ENCODE measurements at places on chromosomes 4 and X.

DNA sequence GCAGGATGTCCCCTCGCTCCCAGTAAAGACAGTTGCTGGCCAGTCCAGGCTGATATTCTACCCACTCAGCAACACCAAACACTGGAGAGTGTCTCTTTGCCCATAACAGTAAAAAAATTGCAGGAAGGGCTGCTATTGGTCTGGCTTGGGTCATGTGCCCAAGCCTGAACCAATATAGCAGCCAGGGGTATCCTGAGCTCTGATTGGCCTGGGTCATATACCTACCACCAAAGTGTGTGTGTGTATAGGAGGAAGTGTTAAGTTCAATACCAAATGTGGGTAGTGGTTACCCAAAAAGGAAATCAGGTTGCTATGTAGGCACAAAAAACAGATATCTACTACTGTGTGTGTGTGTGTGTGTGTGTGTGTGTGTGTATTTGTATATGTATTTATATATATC is 373.2 kb downstream of the BCOR start:
- no peak overlapping the region for H3K4me3 ChIP-seq
- H3K36me3 ChIP-seq = no peaks in the 10 kb centered on the region
- peaks cover 53% of the 10 kb centered on the region for H3K27me3 ChIP-seq

DNA sequence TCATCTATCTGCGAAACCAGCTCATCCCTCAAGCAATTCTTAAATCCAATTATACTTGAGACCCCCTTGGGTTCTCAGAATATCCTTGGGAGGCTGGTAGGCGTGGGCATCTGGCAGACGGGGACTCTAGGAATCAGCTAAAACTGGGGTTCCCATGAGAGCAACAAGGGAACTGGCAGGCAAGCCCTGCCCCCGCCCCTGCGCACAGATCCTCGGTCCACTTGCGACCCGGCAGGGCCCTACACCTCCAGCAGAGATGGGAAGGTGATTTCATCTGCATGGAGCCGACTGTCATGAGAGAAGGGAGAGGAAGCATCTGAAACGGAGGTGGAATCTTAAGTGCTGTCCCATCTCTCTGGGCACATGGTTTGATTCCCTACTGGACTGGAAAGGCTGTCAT is 9.9 kb upstream of the C4orf50 start:
- H3K36me3 ChIP-seq = no peaks in the 10 kb centered on the region
- H3K27ac ChIP-seq = no peak overlapping the region
- peaks cover 43% of the 10 kb centered on the region for H3K27me3 ChIP-seq
- DNase-seq = no peak

GRCh38 chr4:143486314-143486713 is 27.2 kb upstream of the SMARCA5 start:
- H3K4me1 ChIP-seq = no peaks in the 10 kb centered on the region

DNA sequence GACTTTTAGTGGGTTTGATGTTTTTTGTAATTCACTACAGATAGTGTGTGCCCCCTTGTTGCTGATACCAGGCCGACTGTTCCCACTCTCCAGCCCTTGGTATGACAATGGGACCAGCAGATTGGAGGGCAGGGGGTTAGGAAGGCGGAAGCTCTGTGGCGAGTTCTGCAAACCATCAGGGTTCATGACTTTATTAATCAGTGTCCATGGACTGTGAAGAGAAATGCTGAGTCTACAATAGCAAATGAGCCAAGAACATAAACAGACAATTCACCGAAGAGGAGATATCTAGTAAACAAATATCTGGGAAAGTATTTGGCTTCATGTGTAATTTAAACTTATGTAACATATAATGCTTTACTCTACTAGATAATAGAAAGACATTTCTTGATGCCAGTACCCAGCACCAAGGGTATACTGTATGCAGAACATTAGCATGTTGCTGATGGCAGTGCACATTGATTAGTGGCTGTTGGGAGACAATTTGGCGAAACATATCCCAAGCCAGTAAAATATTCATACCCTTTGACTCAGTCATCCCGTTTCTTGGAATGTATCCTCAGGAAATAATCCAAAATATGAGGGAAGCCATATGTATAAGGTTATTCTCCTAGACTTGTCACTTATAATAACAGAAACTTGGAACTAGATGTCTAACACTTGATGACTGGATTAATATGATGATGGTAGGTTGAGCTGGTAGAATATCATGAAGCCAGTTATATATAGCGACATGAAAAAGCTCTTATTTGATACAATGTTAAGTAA is 169.4 kb downstream of the PTTG2 start:
- peaks cover 43% of the 10 kb centered on the region for H3K36me3 ChIP-seq
- peaks cover 13% of the 10 kb centered on the region for H3K27me3 ChIP-seq
- H3K4me1 ChIP-seq = peaks cover 68% of the 10 kb centered on the region
- peak overlapping the region; percentile 60 for H3K27ac ChIP-seq
- no peak for DNase-seq

DNA sequence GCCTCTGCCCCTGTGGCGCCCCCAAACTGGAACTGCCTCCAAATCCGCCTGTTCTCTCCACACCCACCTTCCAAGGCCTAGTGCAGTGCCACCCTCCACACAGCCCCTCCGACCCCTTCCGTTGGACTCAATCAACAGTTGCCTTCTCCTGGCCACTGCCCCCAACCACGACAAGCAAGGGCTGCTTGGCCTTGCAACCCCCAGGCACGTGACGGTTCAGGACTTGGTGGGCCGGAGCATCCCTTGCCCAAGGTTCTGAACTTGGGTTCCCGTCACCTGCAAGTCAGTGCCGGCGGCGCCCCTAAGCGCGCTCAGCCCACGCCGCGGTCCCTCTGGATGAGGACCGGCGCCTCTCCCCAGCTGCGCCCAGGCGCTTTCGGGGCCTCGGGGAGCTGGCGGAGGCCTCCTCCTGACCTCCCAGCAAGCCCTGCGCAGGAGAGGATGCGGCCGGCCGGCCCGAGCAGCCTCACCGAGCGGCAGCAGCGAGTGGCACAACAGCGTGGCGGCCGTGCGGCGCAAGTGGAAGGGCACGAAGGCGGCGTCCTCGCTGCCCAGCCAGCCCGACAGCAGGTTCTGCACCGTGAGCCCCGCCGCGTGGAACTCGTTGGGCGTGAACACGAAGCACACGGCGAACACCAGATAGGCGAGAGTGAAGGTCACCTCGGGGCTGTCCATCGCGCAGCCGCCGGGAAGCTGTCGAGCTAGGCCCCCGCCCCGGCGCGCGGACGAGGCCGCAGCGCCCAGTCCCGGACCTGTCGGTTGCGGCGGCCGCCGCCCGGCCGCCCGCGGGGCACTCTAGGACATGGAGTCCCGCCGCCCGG is 750 bp downstream of the TMEM129 start:
- DNase-seq = peak; percentile 68
- peak overlapping the region; percentile 91 for H3K27ac ChIP-seq

- H3K27me3 ChIP-seq = peaks cover 10% of the 10 kb centered on the region
- no peak overlapping the region for H3K27ac ChIP-seq
- H3K4me3 ChIP-seq = no peak overlapping the region
- DNase-seq = no peak
- H3K36me3 ChIP-seq = no peaks in the 10 kb centered on the region
These were observed 22.2 kb downstream of the BTC start for GRCh38 chr4:74772106-74772505.

- peaks cover 47% of the 10 kb centered on the region for H3K4me1 ChIP-seq
- H3K4me3 ChIP-seq = no peak overlapping the region
These were observed 1.5 kb upstream of the SCARB2 start for GRCh38 chr4:76215077-76215476.

DNA sequence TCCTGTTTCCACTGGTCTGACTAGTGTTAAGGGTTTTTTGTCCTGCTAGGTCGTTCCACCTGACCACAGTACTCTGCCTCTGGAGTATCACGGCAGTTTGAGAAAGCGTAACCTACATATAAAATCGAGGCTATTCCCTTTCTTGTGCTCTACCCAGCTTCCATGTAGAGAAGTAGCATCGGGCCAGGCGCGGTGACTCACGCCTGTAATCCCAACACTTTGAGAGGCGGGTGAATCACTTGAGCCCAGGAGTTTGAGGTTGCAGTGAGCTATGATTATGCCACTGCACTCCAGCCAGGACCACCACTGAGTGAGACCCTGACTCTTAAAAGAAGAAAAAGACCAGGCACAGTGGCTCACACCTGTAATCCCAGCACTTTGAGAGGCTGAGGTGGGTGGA is 7.5 kb downstream of the PPEF1 start:
- no peak for DNase-seq
- no peak overlapping the region for H3K4me3 ChIP-seq
- H3K27me3 ChIP-seq = no peaks in the 10 kb centered on the region

GRCh38 chr4:42278709-42279324 is 118.5 kb upstream of the SHISA3 start:
- H3K27ac ChIP-seq = no peak overlapping the region
- no peaks in the 10 kb centered on the region for H3K36me3 ChIP-seq
- peaks cover 10% of the 10 kb centered on the region for H3K27me3 ChIP-seq
- no peak for DNase-seq
- peaks cover 10% of the 10 kb centered on the region for H3K4me1 ChIP-seq
- H3K4me3 ChIP-seq = no peak overlapping the region

DNA sequence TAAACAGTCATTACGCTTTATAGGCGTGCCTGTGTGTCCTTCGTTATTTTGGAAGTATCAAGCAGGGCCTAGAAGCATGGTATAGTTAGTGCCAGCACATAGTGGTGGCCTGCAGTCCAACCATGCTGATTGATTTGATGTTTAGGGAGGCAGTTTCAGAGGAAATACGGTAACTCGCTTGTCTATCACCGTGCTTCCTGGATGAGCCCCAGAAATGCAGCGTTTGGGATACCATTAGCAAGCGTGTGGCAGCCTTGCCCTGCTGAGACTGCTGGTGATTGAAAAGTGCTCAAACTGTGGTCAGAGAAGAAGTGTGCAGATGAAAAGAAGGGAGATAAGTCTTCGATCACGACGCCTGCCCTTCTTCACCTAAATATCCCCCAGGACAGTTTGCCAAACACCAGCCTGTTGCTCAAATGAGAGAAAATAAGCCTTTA is 158.4 kb downstream of the CHIC2 start:
- peak; percentile 35 for DNase-seq
- H3K4me3 ChIP-seq = peak overlapping the region; percentile 78
- H3K36me3 ChIP-seq = no peaks in the 10 kb centered on the region
- peaks cover 61% of the 10 kb centered on the region for H3K4me1 ChIP-seq
- peak overlapping the region; percentile 84 for H3K27ac ChIP-seq

DNA sequence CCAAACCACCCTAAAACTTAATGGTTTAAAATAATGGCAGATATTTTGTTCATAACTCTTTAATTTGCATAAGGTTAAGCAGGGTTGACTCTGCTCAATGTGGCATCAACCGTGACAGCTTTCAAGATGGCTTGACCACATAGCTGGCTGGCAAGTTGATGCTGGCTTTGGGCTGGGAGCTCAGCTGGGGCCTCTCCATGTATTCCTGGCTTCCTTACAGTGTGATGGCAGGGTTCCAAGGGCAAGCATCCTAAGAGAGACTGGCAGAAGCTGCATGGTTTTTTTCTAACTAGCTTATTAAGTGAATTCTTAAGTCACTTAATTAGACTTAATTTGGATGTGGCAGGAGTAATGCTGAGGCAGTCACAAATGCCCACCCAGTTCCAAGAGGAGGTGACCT is 4.5 kb downstream of the RP2 start:
- peaks cover 21% of the 10 kb centered on the region for H3K36me3 ChIP-seq
- no peak overlapping the region for H3K27ac ChIP-seq
- peaks cover 4% of the 10 kb centered on the region for H3K4me1 ChIP-seq

DNA sequence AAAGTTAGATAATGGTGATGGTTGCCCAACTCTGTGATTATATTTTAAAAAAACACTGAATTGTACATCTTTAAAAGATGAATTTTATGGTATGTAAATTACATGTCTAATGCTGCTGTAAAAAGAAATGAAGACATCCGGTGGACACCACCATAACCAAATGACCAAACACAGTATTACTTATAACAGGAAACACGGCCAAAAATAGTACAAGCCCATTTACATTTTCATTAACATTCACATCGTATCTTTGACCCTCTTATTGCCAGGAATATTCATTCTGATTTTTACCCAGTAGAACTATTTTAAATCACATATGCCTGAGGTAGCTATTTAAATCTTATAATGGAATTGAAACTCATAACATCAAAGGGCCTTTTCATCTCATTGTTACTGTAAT is 143.2 kb downstream of the CFAP47 start:
- peaks cover 3% of the 10 kb centered on the region for H3K27me3 ChIP-seq
- no peak overlapping the region for H3K27ac ChIP-seq
- H3K4me1 ChIP-seq = no peaks in the 10 kb centered on the region
- H3K36me3 ChIP-seq = no peaks in the 10 kb centered on the region
- no peak for DNase-seq

GRCh38 chr4:13484749-13485221 is 645 bp upstream of the RAB28 start:
- no peak for DNase-seq
- H3K4me3 ChIP-seq = peak overlapping the region; percentile 96
- peaks cover 11% of the 10 kb centered on the region for H3K27me3 ChIP-seq
- H3K27ac ChIP-seq = peak overlapping the region; percentile 100

DNA sequence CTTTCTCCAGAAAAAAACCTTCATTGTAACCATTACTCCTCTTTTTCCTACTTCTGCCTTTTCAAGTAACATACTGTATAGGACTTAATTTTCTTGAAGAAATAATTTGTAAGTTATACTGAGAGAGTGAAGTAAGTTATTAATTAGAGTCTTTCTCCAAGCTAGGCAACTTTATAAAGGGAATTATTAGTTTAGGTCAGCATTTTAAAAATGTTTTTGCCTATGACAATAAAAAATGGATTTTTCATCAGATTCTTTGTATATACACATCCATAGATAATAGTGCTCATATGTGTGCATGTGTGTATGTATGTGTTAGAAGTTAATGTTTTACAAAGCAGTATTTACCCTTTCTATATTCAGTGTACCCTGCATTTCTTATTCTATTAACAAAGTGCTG is 10.4 kb upstream of the NUDT6 start:
- peaks cover 31% of the 10 kb centered on the region for H3K36me3 ChIP-seq
- no peak for DNase-seq
- H3K27me3 ChIP-seq = no peaks in the 10 kb centered on the region
- H3K4me1 ChIP-seq = no peaks in the 10 kb centered on the region
- H3K27ac ChIP-seq = no peak overlapping the region
- no peak overlapping the region for H3K4me3 ChIP-seq

- no peak overlapping the region for H3K4me3 ChIP-seq
- DNase-seq = no peak
- H3K27me3 ChIP-seq = peaks cover 7% of the 10 kb centered on the region
These were observed 76.2 kb downstream of the SEL1L3 start for GRCh38 chr4:25786497-25787065.

DNA sequence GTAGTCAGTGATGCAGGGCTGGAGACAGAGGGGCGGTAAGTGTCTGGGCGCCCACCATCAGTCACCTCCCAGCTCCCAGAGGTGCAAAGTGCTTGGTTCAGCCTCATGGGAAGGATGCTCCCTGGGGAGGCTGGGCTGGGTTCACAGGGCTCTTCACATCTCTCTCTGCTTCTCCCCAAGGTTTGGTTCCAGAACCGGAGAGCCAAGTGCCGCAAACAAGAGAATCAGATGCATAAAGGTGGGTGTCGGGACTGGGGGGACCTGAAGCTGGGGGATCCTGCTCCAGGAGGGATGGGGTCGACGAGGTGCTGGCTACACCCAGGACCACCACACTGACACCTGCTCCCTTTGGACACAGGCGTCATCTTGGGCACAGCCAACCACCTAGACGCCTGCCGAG is 10.1 kb downstream of the SHOX start:
- H3K4me3 ChIP-seq = no peak overlapping the region
- H3K27ac ChIP-seq = no peak overlapping the region
- no peak for DNase-seq

- no peak for DNase-seq
- H3K4me3 ChIP-seq = no peak overlapping the region
- peaks cover 4% of the 10 kb centered on the region for H3K27me3 ChIP-seq
These were observed 27.8 kb upstream of the SLC25A6 start for GRCh38 chrX:1419545-1420355.

All from nephron progenitor cell (in vitro differentiated cells).